ENCODE measurements at places on chromosomes 12 and 14.

DNA sequence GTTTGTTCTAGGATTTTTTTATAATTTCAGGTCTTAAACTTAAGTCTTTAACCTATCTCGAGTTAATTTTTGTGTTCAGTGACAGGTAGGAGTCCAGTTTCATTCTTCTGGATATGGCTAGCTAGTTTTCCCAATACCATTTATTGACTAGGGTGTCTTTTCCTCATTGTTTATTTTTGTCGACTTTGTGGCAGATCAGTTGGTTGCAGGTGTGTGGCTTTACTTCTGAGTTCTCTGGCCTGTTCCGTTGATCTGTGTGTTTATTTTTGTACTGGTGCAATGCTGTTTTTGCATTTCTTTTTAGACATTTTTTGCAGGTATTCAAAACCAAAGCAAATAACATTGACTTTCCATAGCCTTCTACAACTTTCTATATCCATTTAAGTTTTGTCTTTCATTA lies 121.7 kb downstream of the ETNK1 start:
- DNase-seq, result no peak

- DNase-seq, result no peak
These were observed 395.0 kb downstream of the ZFP36L1 start for GRCh38 chr14:68397822-68398221.

DNA sequence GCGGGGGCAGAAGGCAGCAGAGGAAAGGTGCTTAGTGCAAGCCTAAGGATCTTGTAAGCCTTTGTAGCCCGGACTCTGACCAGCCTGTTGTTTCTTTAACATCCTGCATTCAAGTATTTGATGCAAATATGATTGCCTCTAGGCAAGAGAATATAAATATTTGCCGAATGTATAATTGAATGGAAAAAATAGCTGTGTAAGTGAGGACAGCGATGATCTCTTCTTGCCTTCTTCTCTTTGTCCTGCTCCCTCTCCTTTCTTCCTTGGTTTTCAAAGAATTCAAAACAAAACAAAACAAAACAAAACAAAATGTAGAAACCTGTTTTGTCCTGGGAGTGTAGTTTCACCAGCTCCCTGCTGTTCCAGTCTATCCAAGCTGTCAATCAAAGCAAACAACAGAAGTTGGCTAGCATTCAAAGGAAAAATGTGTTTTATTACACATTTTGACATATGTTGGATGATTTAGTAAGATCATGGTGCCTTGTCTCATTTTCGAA lies 74.9 kb upstream of the CPM start:
- DNase-seq, result no peak

DNA sequence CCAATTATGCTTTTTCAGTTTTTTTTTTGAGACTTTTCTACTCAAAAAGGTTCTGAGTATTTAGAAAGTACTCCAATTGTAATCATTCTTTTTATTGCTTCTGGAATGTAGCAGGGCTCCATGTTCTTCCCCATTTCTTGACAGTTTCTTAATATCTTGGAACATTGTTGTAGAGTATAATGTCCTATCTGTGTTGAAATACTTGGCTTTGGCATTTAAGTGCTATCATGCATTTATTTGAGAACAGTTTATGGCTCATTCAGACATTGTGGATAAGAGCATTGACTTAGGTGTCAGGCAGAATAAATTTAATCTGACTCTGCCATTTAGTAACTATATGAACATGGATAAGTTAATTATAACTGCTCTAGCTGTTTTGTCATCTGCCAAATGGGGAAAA lies 28.3 kb downstream of the ADIPOR2 start:
- no peak for DNase-seq

- no peak for DNase-seq
These were observed 50.7 kb downstream of the TSPAN9 start for GRCh38 chr12:3127832-3128231.

- no peak for DNase-seq
These were observed 253.7 kb downstream of the GRIN2B start for GRCh38 chr12:13727707-13728195.

All from activated CD8-positive, alpha-beta memory T cell treated with anti-CD3 and anti-CD28 coated beads for 24 hours (primary cell).